ENCODE measurements at places on chromosomes 2 and 18.

- DNase-seq = no peak
Observed at GRCh38 chr18:48922226-48922800, 28.5 kb downstream of the SMAD7 start.

DNA sequence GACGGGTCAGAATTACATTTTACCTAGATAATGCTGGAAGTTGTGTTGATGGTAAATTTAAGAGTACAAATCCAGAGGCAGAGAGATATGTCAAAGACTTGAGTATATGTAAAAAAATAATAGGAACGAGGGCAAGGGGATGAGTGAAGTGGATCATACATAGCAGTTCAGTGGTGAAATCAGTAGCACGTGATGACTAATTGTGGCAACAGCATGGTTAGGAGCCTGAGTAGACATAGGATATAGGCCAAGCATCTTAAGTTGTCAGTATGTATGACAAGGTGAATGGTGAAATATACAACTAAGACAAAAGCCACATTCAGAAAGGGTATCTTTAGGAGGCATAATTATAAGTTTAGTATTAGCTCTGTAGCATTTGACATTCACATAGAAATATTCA lies 826.5 kb upstream of the PIK3C3 start:
- no peak for DNase-seq

- DNase-seq = no peak
Observed at GRCh38 chr18:59549503-59550173, 147.6 kb downstream of the CCBE1 start.

GRCh38 chr2:5094192-5094591 lies 598.0 kb upstream of the SOX11 start:
- DNase-seq = no peak

- DNase-seq = no peak
Observed at GRCh38 chr2:203804070-203804469, 63.5 kb upstream of the CTLA4 start.

DNA sequence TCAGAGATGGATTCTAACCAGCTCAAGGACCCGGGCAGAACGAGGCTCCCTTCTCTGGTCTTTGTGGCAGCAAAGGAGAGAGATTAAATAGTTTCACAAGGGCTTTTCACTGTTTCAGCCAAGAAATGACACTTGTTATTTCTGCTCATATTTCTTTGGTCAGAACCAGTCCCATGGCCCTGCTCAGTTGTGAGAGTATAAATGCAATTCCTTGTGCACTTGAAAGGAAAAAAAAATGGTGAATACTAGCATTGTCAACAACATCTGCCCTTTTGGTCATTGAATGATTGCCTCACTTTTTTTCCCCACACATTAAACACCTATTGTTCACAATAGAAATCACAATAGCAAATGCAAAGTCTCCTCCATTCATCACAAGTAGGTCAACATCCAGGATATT lies 104.4 kb downstream of the RDH14 start:
- no peak for DNase-seq

DNA sequence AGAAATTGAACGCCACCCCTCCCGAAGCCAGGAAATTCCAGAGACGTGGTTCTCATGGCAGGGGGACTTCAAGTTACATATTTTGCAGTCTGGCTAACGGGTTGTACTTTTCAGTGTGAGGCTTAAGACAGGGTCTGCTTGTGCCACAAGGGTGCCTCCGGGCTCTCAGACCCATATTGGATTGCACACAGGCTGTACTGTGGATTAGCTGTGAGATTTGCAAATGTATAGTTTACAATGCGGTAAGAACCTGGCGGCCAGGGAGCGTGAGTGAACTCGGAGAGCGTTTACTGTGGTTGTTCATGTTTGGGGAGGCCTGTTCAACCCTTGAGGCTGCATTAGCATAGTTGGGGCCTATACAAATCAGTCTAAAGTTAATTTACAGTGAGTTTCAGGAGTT lies 143.9 kb upstream of the SIX2 start:
- DNase-seq = no peak

DNA sequence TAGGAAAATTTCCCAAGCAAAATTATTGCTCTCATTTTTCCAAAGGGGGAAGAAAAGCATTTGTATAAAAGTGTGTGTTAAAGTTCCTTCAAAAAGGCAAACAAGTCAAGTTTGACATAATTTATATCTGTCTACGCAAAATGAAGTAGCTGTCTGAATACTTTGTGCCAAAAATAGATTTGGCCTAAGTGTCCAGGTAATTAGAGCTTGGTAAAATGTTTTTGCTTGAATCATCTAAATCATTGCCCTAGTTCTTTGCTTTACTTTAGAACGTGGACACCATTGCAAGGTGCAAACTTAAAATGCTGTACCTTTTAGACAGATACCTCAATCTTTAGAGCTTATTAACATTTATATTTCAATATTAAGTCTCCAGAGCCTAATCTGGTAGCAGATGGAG lies 97.6 kb upstream of the MAPRE2 start:
- no peak for DNase-seq

DNA sequence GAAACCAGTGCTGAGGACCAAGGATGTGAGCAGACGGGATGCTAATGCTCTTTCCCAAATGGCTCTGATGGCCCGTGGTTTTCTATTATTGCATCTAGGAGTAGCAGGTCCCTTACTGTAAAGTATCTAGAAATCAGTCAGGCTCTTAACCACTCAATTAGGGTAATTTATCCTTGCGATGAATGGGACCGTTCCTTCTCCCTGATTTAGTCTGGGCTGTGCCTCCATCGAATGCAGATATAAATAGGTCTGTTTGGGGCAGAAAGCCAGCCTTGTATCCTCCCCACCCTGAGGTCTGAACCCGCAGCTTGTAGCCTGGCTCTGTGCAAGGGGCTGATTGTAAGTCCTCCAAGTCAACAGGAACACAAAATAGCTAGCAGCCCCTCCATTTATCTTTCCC lies 9.5 kb upstream of the SMARCAL1 start:
- DNase-seq = no peak

- DNase-seq = no peak
Observed at GRCh38 chr2:177029501-177029900, 183.1 kb upstream of the HNRNPA3 start.

GRCh38 chr2:241762321-241762932 lies 14.2 kb upstream of the GAL3ST2 start:
- DNase-seq = no peak

DNA sequence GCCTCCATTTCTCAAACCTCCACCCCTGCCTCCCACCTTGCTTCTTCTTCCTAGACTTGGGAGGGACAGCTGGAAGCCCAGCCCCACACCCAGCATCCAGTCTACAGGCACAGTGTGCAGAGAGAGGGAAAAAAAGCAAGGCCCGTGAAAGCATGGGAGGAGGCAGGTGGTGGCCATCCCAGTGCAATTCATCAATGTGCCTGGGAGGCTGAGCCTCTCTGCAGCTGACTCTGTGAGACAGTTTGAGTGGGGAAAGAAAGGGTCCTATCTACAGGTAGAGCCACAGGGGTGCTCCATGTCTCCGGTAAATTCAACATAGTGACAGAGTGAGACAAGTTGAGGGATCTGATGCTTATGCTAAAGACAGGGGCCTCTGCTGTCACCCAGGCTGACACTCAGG lies 340.6 kb downstream of the DYSF start:
- DNase-seq = no peak

DNA sequence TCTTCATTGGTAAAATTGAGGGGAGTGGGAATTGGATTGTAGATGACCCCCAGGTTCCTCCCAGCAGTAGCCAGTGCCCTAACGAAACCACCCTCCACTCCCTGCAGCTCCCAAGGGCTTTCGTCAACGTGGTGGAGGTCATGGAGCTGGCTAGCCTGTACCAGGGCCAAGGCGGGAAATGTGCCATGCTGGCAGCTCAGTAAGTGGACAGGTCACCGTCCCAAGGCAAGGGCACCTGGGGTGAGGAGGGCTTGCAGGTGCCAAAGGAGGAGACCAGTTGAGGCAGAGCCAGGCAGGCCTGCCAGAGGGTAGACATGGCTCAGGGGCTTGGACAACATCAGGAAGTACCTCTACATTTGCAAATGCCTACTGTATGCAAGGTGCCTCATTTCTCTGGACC lies 122.6 kb upstream of the PPP1CB start:
- no peak for DNase-seq

DNA sequence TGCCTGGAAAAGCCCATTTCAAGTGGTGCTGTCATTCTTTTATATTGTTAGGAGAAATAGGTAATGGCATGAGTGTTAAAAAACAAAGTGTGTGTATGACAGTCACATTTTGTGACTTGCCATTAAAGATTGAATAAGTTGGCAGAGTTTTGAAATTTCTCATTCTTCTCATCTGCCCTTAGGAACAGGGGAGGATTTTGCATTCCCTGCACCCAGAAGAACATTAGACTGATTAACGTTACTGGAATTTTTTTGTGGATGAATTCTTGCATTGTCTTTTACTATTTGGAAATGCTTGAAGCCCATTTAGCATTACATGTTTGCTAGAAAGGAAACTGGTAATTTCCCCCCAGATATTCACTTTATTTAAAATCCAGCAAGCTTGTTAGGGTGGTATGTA lies 162.2 kb downstream of the BABAM2 start:
- no peak for DNase-seq

DNA sequence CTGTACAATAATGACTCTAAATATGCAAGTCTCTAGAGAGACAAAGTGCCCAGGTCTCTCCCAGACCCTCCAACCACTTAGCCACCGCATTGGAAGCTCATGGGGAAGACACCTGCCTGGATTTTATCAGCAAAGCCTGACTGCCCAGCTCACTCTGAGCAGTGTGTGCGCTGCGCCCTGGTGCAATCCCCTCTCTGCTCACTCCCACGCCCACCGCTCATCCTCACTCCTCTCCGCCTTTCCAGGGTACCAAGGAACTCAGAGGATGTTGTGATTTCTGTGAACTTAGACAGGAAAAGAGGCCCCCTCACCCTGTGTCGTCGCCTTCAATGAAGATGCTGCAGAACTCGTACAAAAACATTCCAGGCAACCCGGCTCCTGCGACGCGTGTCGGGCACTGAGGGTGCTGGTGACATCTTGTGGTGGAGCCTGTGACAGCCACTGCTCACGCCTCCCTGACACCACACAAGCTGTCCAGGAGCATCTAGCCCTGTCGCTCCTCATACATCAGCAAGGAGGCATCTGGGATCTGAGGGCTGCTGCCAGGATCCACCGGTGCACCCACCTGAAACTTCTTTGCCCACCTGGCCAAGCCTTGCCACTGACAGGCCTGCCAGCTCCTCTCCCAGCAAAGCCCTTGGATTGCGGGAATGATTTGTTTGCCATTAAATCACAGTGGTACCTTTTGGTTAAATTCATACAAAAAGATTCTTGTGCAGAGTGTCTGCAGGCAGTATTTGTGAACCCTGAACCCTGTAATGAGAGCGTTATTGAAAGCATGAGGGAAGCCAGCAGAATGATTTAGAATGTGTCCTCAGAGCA lies 220.4 kb downstream of the ZNF516 start:
- no peak for DNase-seq

DNA sequence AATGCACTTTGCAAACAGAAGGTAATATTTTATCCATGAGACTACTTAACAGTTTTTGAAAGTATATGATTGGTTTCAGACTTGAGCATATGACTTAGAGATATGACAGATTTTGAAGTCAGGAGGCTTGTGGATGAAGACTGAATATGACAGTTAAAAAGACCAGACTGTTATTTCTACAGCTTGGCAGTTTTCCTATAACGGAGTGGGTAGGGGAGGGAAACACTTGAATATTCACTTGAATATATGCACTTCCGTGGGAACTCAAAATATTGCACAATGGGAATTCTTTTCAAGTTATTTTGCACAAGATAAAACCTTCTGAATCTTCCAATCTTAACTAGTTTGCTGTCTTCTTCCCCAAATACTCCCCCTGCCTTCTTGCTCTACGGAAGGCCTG lies 64.6 kb upstream of the ACKR3 start:
- no peak for DNase-seq

DNA sequence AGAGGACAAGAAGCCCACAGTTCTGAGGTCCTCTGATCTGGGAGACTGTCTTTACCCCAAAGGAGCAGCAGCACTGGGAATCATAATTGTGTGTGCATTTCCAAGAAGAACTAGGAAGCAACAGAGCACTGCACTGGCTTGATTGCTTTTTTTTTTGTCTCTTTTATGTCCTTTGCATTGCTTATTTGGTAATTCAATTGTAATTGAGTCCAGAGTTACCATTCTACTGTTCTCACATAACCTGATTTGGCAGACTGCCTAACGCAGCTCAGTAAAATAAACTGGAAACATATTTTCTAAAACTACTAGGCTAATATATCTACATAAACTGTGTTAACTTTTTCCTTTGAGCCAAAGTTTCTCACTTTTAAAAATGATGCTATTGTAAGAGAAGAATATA lies 190.3 kb upstream of the SLC8A1 start:
- DNase-seq = no peak

DNA sequence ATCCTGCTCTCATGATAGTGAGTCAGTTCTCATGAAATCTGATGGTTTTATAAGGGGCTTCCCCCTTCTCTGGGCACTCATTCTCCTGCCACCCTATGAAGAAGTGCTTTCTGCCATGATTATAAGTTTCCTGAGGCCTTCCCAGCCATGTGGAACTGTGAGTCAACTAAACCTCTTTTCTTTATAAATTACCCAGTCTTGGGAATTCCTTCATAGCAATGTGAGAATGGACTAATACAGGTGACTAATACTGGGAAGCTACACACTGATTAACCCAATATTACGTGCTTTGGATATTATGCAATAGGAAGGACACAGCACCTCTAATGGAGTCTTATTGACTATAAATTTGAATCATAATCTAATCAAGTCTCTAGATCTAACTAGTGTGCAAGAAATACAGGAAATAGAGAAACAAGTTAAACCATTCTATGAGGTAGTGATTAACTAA lies 107.2 kb upstream of the ETAA1 start:
- DNase-seq = no peak

- DNase-seq = no peak
Observed at GRCh38 chr18:59026364-59026763, 113.3 kb upstream of the SEC11C start.

DNA sequence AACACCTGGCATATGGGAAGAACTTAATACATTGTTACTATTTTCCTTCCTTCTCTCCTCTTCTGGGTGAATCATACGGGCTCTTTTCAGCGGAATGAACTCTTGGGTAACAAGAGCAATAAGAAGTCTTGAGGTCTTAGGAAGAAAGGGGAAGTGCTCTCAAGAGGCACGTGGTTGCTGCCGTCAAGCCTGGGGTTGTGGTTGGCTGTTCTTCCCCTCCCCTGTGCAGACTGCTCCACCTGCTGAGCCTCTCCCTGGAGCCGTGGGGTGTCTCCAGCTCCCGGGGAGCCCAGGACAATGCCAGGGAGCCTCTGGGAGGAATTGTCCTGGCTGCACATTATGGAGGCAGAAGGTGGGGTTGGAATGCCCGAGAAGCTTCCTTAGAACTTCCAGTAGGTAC lies 19.4 kb downstream of the TOGARAM2 start:
- no peak for DNase-seq

GRCh38 chr2:135820003-135820618 lies 16.9 kb downstream of the LCT start:
- DNase-seq = no peak

- DNase-seq = no peak
Observed at GRCh38 chr2:10790228-10790973, 22.2 kb downstream of the PDIA6 start.

- DNase-seq = no peak
Observed at GRCh38 chr2:41698678-41699422, 349.0 kb upstream of the PKDCC start.

- DNase-seq = no peak
Observed at GRCh38 chr18:11419338-11419737, 190.1 kb upstream of the SLC35G4 start.
